Hippocampal formation (tissue), 2 donors: ENCODE measurements at places on chromosomes 1 and 21.

GRCh38 chr1:200561856-200562214 is 58.7 kb downstream of the KIF14 start:
- no peak for DNase-seq

DNA sequence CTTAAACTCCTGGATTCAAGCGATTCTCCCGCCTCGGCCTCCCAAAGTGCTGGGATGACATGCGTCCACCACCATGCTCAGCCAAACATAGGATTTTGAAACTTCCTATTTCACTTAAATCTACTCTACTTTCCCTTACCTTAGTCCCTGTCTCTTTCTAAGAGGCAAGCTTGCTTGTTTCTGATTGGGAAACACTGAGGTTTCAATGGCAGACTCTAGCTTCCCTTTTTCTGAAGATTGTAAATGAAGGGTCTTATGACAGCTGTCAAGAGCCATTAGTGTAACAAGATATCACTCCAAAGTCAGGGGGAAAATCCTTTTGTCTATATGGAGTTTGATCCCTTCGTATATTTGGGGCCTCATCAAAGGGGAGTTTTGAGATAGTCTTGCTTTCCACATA is 23.5 kb upstream of the LMO4 start:
- DNase-seq, result no peak

- DNase-seq, result no peak
Observed at GRCh38 chr1:244854865-244855578, 9.3 kb downstream of the HNRNPU start.

- DNase-seq, result peak; percentile 11
Observed at GRCh38 chr1:78607334-78607927, 12.8 kb upstream of the IFI44L start.

DNA sequence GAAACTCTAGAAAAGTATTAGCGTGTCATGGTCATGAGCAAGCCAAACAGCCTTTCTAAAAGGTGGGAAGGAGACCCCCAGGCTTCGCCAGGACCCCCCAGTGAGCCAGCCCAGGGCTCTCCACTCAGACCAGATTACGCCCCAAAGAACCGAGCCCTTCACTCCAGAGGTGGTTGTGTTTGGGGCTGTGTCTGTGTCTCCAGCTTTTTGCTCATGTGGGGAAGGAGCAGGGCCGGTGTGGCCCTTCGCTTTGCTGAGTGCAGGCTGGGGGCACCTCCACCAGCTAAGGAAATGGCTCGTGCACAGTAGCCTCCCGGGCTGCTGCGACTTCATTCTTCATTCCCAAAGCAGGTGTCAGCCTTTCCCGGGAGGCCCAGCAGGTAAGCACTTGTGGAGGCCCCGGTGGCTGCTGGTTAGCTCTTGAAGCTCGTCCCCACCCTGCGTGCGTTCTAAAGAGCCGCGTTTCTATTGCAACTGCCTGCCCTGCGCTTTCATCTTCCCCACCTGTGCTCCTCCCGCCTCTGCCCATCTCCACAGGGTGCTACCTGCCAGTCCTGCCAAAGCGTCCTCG is 531 bp downstream of the TSPEAR start:
- DNase-seq, result no peak

GRCh38 chr1:218970397-218970990 is 203.2 kb upstream of the LYPLAL1 start:
- DNase-seq, result no peak

- no peak for DNase-seq
Observed at GRCh38 chr1:183164963-183165362, 21.1 kb upstream of the LAMC2 start.

- no peak for DNase-seq
Observed at GRCh38 chr1:243251539-243251938, 3.5 kb downstream of the CEP170 start.

GRCh38 chr1:61338899-61339298 is 256.5 kb downstream of the NFIA start:
- DNase-seq, result no peak

- no peak for DNase-seq
Observed at GRCh38 chr21:42215942-42216725, 2.8 kb upstream of the ABCG1 start.

DNA sequence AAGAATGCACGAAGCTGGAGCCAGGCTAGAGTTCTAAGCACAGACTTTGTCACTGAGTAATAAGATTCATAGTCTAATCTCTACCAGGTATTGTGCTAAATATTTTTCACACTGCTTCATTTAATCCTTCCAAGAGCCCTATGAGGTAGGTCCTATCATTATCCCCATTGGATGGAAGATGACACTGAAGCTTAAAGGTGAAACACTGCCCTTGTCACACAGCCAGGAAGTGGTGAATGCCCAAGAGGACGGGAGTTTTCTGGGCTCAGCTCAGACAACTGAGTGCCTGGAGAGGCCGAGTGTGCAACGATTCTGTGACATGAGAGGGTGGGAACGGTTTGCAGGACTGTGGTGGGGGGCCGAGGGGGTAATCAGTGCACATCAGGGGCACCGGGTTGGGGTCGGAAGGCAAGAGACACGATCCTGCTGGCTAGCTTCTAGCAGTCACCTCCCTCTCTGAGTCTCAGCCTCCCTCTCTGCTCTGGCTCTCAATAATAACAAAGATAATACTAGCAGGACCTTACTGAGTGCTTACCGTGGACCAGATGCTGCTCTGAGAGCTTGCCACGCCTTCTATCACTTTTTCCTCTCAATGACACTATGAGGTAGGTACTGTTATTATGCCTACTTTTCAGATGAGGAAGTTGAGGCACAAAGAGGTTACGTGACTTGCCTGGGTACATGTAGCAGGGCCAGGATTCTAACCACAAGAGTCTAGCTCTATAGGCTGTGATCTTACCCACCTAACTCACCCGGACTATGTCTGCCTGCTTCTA is 12.4 kb downstream of the KCNQ4 start:
- DNase-seq, result no peak

GRCh38 chr1:226424221-226425003 is 16.5 kb upstream of the PARP1 start:
- DNase-seq, result no peak

- no peak for DNase-seq
Observed at GRCh38 chr1:237687804-237688203, 202.9 kb downstream of the ZP4 start.
